ENCODE measurements at places on chromosomes 2 and 18.

DNA sequence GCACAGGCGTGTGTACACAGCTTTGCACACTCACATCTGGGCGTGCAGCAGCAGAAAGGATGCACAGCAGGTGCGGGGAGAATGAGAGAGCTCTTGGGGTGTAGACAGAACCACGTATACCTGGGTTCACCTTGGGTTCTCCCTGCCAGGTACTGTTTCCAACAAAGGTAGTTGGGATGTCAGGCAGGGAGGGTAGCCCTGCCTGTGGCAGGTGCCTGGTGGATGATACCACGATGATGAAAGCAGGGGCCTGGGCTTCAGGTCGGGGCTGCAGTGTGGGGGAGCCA is 6.5 kb upstream of the ARID5A start:
- no peak for DNase-seq

DNA sequence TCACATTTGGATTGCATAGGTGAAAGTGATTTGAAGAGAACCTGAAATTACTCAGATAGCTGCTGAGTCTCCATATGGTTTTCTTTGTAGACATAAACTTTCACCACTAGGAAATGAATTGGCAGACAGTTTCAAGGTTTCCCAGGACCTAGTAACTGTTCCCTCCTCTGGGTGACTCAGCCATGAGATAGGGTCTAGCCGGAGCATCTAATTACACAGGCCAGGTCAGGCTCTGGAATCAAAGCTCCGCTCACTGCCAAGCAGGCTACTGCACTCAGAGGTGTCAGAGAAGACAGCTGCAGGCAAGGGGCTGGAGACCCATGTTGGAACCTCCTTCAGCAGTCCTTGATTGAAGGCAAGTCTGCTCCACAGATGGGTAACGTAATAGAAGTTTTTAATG is 429.2 kb downstream of the TNS1 start:
- no peak for DNase-seq

DNA sequence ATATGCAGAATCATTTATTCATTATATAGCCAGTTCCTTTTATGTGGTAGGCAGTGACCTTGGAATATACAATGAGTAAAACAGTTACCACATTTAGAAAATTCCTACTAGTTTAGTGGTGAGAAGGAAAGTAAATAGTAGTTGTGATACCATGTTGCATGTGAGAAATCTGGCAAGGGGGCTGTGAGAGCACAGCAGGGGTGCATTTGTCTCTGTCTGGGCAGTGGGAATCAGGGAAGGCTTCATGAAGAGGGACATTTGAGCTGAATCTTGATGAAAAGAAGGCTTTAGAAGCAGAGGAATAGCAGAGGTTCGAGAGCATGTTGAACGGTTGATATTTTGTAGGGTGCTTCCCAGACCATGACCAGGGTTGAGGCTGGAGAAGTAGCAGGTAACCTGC is 78.7 kb downstream of the RAB3GAP1 start:
- no peak for DNase-seq

- DNase-seq = no peak
Observed at GRCh38 chr18:58635891-58636290, 7.0 kb upstream of the ALPK2 start.

- DNase-seq = no peak
Observed at GRCh38 chr2:240168546-240169361, 28.3 kb upstream of the OTOS start.

All from effector CD4-positive, alpha-beta T cell (primary cell).